ENCODE measurements at places on chromosomes 11 and 22.

DNA sequence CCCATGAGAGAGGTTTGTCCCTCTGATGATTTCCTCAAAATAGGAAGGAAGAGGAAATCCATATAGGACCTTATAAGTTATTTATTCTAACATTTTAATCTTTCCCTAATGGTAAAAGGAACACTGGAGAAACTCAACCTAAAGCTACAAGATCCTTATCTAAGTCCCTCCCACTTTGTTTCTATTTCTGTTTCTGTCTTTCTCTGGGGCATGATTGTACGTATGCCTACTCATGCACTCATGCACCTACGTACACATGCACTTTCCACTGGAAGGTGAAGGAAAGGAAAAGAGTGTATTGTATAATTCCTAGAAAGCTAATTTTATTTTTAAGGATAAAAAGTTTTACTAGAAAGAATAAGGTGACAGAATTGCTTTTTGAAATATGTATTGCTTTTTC, 125.0 kb downstream of the RAB38 start:
- DNase-seq: no peak

DNA sequence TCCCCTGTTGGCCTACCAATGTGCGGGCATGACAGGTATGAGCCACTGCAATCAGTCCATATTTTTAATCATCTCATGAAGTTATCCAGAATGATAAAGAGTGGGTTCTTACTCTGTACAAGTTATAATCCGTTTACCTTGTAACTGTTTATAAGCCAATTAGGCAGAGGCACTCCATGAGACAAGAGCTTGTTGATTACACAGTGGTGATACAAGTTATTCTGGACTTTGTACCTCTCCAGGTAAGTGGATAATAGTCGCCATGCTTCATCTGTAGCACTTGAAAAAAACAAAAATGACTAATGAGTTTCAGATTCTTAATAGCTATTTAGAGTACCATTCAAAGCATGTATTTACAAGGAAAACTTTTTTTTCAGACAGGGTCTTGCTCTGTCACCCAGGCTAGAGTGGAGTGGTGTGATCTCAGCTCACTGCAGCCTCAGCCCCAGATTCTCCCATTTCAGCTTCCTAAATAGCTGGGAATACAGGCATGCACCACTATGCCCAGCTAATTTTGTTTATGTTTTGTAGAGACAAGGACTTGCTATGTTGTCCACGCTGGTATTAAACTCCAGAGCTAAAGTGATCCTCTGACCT, 17.7 kb upstream of the FNBP4 start:
- DNase-seq: no peak

DNA sequence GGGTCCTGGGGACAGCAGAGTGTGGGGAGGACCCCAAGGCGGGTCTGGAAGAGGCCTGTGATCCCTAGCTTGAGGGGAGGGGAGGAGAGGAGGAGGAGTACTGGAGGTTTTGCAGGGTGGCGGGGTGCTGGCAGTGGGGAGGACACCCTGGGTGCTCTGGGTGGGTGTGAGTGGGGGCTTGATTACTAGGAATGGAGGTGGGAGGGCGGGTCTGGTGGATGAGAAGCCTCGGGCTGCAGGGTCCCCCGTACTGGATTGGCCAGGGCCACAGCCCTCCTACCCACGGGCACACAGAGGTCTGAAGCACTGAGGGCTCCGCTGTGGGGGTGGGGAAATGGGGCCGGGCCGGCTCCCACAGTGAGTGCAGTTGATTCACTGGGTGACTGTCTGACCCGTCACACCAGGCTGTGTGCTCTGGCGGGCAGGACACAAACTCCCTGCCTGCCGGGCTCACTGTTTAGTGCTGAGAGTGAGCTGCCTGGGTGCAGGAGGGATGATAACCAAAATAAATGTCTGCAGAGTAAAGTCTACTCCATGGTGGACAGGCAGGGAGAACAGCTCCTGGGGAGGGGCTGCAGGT, 114.2 kb downstream of the CACNA1I start:
- no peak for DNase-seq

DNA sequence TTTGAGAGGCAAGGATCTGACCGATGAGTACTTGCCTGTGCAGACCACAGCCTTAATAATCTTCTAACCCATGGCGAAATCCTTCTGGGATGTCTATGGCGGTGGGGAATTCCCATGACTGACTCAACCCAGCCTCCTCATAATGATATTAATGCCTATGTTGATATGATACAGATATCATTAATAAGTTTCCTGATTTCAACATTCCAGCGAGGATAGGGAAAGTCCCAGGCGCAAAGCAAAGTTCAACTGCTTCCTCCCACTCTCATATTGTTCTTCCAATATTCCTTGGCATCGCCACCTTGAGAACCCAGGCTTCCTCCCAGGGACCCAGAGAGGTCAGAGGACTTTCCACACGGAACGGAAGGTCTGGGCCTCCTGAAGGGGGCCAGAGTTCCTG, 110.3 kb upstream of the TMEM45B start:
- DNase-seq: no peak

DNA sequence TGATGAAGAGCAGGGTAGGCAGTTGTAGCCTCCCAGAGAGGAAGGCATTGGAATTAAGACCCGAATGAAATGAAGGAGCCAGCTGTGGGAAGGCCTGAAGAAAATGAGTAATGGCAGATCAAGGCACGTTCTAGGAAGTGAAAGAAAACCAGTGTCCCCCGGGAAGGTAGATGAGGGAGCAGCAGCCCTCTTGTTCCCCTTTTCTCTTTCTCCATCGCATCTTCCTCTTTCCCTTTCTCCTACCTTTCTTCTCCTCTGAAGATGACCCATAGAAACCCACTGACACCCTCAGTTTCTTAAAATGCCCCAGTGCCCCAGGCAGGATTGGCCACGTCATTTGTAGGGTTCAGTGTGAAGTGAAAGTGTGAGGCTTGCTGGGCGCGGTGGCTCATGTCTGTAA, 172.6 kb upstream of the SEZ6L start:
- no peak for DNase-seq

DNA sequence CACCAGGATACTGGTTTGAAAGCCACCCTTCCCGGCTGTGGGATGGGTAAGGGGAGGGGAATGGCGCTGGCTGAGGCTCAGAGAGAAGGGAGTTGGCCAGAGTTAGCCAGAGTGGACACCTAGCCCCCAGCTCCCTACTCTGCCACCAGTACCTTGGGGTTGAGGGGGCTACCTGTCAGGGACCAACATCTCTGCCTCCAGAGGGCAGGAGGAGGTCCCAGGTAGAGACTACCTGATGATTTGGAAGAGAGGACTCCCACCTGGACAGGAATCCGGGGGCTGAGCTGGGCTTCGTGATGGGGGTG, 3.7 kb downstream of the MYRF start:
- DNase-seq: no peak

DNA sequence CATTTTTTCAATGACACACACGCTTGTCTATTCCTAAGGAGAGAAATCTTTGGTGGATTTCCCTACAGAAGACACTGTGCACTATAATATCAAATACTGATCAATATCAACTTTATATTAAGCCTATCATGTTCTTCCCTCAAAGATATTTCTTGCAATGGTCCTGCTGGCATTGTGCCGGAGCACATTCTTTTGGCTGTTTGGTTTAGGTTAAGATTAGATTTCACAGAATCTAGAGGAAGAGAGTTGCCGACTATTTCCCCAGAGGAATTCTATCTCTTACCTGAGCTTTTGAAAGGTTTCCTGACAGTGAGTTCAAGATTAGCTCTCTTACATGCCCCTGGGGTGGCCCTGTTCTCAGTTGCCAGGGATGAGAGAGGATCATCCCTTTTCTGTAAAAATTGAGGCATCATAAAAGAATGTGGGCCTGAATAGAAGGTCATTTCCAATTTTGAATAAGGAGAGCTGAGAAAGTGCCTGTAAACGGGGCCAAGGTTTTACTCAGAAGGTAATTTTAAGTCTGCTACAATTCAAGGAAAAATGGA, 180.6 kb upstream of the ARHGAP20 start:
- no peak for DNase-seq

DNA sequence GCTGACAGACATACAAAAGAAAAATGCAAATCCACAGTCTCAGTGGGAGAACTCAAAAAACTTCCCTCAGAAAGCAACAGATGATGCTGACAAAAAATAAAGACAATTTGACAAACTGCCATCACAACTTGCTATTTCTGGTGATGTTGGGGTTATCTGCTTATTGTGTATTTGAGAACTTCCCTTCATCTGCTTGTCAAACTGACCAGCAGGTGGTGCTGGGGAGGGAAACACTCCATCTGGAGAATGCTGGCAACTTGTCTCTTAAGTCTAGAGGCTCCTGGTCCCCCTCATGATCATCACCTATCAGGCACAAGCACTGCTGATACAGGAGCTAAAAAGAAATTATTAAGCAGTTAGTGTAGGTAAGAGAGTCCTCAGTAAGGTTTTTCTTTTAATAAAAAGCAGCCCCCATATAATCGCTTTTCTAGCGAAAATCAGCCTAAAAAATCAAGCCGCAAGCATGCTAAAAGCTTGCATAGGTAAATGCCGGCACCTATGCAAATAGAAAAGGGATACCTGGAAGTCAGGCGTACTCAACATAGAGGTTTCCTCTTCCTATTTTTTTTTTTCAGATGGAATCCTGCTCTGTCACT, 9.8 kb upstream of the FAM111B start:
- DNase-seq: no peak

DNA sequence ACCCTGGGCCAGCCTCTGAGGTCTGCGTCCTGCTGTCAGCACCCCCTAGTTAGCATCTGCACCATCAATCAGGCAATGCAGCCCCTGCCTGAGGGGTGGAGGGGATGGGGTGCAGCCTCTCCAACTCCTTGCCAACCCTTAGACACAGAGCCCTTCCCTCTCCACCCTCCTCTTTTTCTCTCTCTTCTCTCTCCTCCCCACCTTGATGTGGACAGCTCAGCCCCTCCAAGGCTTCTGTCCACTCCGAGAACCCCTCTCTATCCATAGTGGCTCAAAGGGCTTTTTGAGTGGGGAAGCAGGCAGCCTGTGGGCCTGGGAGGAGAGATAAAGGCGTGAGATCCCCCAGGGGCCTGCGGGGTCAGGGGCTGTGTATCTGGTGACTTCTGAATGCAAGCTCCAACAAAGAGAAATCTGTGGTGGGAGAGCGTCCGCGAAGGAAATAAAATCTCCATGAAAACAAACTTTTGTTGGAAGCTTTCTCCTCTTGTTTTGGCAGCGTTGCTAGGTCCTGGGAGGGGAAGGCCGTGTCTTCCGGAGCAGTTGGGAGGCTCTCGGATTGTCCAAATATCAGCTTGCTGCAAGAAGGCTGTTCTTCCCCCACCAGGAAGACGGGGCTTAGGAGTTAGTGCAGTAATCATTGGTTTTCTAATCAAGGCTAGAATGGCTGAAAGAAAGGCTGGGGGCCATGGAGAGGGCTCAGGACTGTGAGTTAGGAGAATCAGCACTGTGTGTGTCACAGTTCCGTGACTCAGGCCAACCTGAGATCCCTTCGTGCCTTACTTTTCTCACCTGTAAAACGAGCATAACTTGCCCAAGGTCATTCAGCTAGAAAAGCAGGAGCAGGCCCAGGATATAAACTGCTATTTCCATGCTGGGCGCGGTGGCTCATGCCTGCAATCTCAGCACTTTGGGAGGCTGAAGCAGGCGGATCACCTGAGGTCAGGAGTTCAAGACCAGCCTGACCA, 50.3 kb downstream of the PKNOX2 start:
- DNase-seq: no peak

- no peak for DNase-seq
These were observed 41.8 kb downstream of the NRXN2 start for GRCh38 chr11:64681171-64681570.

GRCh38 chr11:5929571-5930368, 12.3 kb upstream of the OR56A3 start:
- DNase-seq: peak; percentile 40

DNA sequence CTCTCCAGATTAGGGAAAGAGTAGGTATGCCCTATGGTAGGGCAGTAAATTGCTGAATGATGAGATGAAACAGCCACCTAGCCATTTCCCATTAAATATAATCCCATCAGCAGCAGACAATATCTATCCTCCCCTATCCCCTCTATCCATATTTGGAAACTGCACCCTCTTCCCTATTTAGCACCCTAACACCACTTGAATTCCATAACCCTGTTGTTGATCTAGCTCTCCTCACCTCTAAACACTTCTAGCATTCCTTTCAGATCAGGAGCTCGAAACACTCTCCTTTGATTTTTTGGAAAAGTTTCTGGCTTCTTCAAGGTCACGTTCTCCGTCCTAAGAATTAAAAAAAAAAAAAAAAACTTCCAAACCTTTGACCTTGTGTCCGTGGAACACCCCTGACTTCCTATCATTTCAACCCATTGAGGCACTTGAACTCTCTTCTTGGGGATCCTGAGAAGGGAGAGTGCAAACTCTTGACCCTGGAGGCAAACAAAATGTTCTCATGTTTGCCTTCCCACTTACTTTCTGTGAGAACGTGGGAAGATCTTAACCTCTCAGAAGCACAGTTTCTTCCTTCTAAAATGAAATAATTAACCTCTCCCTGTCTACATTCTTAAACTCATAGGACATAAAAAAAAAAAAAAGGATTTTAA, 19.0 kb downstream of the TRIM5 start:
- no peak for DNase-seq

- DNase-seq: no peak
These were observed 351.9 kb downstream of the ETS1 start for GRCh38 chr11:128235426-128235825.

- DNase-seq: no peak
These were observed 60.7 kb upstream of the MUC15 start for GRCh38 chr11:26632691-26633159.

GRCh38 chr11:4523666-4524065, 21.3 kb upstream of the OR52M1 start:
- no peak for DNase-seq

DNA sequence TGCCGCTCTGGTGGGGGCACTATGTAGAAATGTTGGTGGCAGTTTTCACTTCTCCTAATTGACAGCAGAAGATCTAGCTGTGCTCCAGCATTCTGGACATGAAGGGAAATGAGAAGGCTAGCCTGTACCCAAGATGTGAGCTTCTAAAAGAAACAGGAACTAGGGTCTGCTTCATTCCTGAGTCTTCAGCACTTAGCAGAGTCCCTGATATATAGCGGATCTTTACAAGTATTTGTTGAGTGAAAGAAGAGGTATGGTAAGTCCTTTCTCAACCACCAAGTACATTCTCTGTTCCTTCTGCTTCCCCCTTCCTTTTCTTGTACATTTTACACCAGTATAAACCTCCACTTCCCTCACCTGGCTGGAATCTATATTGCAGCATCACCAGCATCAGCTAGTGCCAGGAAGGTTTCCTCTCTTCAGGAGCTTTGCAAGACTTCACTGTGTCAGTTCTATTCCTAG, 408.3 kb upstream of the CADM1 start:
- DNase-seq: no peak

All from NCI-H1930 (cell line).